Renal pelvis (tissue), 12 donors: ENCODE measurements at places on chromosomes 3 and 15.
A peak's percentile ranks its signal among the peaks of the same experiment; 100 is the strongest.

DNA sequence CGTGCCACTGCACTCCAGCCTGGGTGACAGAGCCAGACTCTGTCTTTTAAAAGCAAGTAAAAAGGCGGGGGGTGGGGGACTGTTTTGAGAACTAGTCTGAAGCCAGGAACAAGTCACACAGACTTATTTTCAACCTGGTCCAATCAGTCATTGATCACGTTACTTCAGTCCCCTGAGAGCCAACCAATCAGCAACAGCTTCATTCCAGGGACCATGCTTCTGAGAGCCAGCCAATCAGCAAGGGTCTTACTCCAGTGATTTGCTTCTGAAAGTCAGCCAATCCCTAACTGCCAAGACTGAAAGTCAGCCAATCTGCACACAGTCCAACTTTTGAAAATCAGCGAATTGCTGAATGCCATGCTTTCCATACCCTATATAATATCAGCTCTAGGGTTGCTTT, 48.6 kb upstream of the C15orf39 start:
- DNase-seq: no peak

DNA sequence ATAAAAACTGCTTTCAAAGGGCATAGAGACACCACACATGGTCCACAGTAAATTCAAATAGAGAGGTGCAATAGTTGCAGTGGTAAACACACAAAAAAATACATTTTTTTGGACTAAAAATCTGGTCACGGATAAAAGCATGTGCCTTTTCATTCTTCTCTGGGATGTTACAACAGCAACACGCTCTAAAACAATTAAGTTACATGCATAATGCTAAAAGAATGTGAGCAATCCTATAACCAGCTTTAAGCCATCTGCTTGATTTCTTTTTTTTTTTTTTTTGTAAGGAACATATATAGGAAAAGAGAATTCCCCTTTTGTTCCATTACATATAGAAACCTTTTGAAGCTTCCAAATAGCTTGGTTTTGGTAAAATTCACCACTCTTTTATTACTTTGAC, 20.0 kb downstream of the WNT5A start:
- DNase-seq: no peak

DNA sequence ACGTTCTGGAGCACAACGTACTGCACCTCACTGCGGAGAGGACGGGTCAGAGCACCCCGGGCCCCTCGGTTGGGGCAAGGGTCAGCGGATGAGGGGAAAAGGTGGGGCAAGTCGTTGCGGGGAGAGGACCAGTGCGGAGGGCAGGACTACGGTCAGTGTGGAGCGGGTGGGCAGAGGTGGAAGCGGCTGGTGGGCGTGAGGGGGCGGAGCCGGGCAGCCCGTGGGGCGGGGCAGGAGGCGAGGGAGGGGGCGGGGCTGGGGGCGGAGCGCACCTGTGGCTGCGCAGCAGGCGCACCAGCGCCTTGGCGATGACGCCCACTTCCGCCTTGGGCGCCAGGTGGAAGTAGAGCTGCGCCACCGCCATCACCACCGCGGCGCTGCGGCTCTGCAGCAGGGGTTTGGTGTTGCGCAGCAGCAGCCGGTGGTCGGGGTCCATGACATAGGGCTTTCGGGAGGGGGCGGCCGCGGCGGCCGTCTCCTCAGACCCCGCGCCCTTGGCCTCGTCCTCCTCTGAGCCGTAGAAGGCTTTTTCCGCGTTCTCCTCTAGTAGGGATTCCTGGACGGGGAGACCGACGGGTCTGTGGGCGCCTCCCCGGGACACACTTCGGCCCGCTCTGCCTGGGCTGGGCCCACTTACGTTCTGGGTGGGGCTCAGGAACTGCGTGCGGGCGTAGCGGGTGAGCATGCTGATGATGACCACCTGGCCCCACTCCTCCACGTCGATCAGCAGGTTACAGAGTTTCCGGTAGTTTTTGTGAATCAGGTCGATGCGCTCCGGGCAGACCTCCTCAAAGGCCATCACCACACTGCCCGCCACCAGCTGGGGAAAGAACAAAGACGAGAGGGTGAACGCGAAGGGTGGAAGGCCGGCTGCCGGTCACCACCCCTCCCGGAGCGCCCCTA, 29.2 kb downstream of the AP3B2 start:
- DNase-seq: peak; percentile 76

DNA sequence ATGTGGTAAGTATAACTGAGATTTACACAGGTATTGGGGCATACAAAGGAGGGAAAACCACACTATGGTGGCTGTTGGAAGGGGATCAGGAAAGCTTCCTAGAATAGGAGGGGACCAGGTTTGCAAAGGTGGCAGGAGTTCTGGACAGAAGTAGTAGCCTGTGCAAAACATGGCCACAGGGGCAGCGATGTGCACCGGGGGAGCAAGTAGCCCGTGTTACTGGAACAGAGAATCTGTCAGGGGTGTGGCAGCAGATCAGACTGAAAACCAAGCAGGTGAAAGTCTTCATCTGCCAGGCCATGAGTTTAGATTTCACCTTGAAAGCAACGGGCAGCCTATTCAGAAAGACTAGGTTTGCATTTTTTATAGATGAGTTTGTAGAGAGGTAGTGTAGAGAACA, 182.3 kb upstream of the LPP start:
- DNase-seq: no peak

DNA sequence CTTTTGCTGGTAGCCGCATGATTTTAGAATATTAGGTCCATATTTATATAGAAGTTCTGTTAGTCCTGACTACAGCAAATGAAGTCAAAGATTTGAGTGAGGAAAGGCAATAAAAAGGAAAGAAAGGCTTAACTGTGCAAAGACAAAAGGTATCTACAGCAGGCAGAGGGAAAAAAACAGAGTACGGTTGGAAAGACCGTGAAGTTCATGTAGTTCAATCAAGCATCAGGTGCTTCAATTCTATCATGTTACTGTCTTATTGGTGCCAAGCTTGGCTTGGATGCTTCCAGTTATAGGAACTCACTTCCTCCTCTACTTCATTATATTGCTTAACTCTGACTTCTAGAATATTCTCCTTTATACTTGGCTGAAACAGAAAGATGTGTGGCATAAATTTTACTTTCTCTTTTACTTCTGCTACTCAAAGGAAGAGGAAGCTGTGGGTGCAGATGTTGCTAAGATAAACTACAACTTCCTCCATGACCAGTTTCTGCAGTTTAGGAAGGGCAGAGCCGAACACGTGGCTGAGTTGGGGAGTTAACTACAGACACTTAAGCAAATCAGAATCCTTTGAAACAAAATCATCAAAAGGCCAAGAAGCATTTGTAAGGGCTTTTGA, 72.6 kb upstream of the ZBED2 start:
- DNase-seq: no peak

DNA sequence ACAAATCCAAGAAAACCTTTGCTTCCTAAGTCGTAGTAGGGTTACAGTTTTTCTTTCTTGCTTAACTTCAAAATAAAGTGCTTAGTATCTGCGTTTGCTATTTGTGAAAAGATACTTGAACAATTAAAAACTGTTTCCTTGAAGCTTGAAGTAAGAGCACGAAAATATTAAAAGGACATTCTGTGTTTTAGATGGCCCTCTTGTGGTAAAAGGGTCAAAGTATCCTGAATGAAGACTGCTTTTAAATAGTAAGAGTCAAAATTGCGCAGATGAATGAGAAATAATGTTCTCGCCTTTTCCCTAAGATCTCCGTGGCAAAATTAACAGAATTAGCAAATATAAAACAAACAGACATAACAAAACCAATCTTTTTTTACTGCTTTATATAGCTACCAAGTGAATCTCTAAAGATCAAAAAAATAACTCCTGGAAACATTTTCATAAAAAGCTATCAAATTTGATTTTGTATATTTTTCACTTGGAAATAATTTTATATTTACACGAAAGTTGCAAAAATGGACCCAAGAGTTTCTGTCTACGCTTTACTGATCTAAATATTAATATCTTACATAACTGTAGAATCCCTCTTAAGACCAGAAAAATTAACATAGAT, 175.4 kb downstream of the MBNL1 start:
- DNase-seq: peak; percentile 48

- DNase-seq: no peak
Measured at GRCh38 chr3:177358977-177359592, 161.8 kb upstream of the TBL1XR1 start.

GRCh38 chr15:29196290-29196689, 73.3 kb downstream of the NSMCE3 start:
- no peak for DNase-seq

GRCh38 chr3:101725194-101725889, 928 bp downstream of the CEP97 start:
- DNase-seq: peak; percentile 47

GRCh38 chr3:170632780-170633179, 46.9 kb upstream of the SLC7A14 start:
- DNase-seq: no peak

GRCh38 chr3:47245271-47245670, 37.3 kb downstream of the KIF9 start:
- DNase-seq: no peak

DNA sequence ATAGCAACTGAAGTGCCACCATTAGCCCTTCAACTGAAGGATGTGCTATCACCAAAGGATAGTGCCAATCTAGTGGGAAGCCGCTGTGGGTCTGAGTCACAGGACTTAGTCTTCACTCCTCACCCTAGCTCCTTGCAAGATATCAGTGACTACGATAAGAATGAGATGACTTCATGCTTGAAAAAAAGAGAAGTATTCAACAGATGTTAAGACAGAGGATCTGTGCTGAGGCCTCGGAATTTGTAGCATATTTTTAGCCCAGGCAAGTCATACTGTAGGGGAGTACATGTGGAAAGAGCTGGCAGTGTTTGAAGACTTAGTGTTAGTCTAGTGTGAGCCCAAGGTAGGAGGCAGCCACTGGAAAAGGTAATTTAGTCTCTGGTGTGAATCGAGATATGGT, 270.7 kb upstream of the LRTM1 start:
- no peak for DNase-seq

- no peak for DNase-seq
Measured at GRCh38 chr15:81296186-81296585, 27.8 kb downstream of the STARD5 start.

- DNase-seq: no peak
Measured at GRCh38 chr3:82012775-82013174, 251.3 kb upstream of the GBE1 start.

DNA sequence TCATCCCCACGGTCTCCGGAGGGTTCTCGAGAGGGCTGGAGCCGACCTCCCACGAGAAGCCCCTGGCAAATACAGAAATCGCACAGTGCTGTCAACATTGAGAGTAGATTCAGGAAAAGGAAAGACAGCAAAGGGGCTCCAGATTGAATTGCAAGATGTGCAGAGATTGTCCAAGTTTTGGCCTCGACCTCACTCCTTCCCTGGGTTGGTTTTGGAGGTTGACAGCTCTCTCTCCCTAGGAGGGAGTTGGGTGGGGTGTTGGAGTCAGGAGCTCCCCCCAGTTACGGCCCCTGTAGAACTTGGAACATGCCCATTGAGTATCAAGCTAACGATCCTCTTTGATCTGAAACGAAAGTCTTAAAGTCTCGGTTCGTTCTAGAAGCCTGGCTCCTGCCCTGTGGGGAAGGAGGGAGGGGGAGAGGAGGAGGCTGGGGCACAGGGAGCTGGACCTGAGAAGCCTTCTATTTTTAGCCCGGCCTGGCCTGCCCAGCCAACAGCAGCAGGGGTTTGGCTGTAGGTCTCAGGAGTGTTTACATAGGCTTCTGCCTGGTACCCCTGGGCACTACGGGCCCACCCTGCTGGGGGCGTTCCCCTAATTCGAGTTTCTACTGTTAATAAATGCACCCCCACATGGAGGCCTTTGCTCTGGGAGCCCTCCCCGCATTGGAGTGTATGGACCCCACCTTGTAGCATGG, 672 bp upstream of the KY start:
- DNase-seq: peak; percentile 35

DNA sequence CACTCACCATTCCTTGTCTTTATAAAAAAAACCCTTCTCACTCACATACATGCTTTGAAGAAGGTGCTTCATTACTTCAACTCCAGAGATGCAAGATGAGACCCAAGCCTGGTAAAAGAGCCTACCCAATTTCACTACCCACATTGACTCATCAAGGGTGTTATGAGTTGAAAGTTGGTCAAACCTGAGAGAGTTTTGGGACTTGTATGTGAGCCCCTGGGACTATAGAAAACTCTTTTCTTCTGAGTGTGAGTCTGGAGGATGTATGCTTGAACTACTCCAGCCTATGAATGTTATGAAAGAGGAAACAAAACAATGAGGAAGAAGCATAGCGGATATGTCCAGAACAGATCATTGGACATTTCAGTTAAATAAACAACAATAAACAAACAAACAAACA, 106.5 kb upstream of the SATB1 start:
- DNase-seq: no peak

GRCh38 chr3:40829876-40830275, 305.1 kb downstream of the ZNF621 start:
- no peak for DNase-seq

- DNase-seq: no peak
Measured at GRCh38 chr3:64244011-64244942, 19.0 kb upstream of the PRICKLE2 start.

- DNase-seq: no peak
Measured at GRCh38 chr3:37086918-37087317, 87.5 kb downstream of the LRRFIP2 start.

GRCh38 chr15:80563372-80563997, 131.6 kb upstream of the ABHD17C start:
- no peak for DNase-seq

GRCh38 chr15:58233341-58233740, 95.2 kb downstream of the AQP9 start:
- no peak for DNase-seq

DNA sequence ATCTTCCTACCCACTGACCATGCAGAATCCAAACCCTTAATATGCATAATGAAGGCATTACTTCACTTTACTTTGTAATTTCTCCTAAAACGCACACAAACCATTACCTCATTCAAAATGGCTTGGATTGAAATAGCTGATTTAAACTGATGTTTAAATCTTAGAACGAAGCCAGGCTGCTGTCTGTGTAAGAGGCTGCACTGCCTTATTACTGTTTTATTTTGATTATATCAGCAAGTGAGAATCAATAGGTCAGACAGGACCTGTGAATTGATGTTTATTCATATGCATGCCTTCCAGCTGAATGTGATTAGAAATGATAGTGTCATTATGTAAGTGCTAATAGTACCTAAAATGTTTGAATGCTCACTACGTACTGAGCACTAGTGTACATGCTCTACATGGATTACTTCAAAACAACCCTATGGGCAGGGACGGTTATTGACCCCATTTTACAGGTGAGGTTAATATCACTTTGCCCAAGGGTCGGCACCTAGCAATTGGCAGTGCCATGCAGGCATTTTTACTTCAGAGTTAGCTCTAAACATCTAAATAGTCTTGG, 314.2 kb upstream of the CBLB start:
- DNase-seq: no peak
